ENCODE measurements at places on chromosomes 3 and 15. TPM values are rescaled to one million over a fixed set of nuclear protein-coding genes. Genes with fewer than 3 reads are reported as not detected.

ACTC1 gene
- not detected for total RNA-seq

SLC2A2 gene
- 0.13 TPM for total RNA-seq

TIMP4 gene
- total RNA-seq, result not detected

RAB43 gene
- total RNA-seq, result 27.7 TPM

CYP11A1 gene
- 0.57 TPM for total RNA-seq

NR2E3 gene
- total RNA-seq, result 0.98 TPM

LIPH gene
- 19.9 TPM for total RNA-seq

AHSG gene
- 0.85 TPM for total RNA-seq

DNAJB8 gene
- total RNA-seq, result not detected

LEKR1 gene
- total RNA-seq, result not detected

C2CD4A gene
- 0.15 TPM for total RNA-seq

ILDR1 gene
- total RNA-seq, result not detected

ANKRD63 gene
- total RNA-seq, result 0.72 TPM

WWTR1 gene
- 298 TPM for total RNA-seq

TNFAIP8L3 gene
- total RNA-seq, result 1.0 TPM

VILL gene
- total RNA-seq, result 5.7 TPM

TRIM42 gene
- total RNA-seq, result not detected

Measured in Panc1 (cell line).